ENCODE measurements at places on chromosomes 13 and 19. TPM values are rescaled to one million over a fixed set of nuclear protein-coding genes. Genes with fewer than 3 reads are reported as not detected.

DNA sequence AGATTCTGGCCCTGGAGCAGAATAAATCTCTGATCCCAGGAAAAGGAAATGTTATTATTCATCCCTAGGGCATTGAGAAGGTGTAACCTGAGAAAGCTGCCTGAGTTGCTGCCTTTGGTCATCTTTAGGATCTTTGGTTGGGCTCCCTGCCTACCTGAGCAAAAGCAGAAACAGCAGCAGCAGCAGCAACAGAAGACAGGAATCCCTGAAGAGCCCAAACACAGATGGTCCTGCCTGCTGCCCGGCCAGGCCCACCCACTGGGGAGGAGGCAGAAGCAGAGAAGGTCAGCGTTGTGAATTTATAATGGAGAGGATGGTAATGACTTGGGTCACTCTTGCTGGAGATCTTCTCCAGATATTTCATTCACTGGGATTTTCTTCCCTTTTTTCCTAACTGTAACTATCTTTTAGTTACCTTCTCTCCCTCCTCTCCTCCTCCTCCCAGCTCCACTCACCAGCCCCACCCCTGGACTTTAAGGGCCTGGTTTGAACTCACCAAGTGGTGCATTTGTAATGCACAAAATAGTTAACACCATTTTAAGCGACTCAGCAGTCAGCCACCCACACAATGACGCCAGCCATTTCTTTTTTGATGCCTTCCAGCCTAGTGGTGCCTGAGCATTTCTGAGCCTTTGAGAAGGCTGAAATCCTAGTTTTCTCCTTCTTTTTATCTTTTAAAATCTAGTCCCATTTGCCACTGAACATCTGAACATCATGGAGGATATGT lies 91.7 kb downstream of the HSPH1 start:
- no peak for DNase-seq

The RGL3 gene
- 19.0 TPM for total RNA-seq

DNA sequence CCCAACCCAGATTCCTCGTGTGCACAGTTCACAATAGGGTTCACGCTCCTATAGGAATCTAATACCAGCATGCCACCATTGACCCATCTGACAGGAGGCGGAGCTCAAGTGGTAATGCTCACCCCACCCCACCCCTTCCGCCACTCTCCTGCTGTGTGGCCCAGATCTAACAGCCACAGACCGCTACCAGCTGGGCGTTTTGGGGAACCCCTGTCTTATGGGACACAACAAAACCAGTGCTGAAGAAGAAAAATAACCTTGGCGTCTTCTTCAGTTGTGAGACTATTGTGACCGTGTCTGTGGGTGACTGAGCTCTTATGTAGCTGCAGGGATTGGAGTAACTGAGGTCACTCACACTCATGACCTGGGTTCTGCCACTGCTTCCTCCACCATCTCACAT lies 5.2 kb upstream of the OR10H1 start:
- no peak for DNase-seq

DNA sequence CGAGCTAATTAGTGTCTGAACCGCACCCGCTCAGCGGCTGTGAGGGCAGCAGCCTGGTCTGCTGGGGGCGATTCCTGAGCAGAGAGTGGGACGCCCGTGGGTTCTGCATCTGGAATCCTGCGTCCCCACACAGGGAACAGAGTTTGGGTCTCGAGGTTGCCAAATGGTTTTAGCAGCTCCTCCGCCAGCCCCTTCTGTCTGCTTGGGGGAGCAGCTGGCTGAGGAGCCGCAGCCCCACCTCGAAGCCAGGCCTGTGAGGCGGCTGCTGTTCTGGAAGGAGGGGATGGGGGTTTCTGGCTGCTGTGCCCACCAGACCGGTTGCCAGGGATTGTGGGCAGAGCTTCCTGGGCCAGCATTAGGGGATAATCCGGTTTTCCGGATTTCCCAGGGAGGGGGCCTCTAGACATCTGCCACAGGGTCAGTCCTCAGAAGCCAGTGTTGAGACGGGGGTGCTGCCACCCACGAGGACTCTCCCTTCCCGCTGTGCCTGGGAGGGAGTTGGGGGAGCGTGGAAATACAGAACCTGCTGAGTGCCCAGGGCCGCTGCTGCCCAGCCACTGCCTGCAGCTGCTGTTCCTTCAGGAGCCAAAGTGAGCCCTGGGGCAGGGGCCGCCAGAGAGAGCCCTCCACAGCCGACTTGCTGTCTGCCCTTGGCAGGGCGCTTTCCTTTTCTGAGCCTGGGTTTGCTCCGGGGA lies 2.0 kb downstream of the CDC34 start:
- DNase-seq, result no peak

DNA sequence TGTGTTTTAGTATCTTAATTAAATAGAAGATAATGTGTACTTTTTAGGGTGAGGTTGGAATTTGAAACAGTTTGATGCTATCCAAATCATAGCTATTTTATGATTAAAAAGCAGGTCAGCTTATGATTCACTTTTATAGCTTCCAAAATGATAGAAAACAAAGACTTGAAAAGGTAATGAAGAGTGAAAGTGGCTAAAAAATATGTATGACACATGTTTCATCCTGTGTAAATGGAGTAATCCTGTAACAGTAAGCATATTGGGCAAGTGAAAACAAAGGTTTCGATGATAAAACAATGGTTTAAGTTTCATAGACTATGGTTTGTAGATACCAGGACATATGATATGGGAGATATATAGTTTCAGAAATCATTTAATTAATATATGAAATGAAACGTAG lies 456.2 kb downstream of the PCDH20 start:
- no peak for DNase-seq

GRCh38 chr13:86581706-86582105 lies 782.5 kb upstream of the SLITRK6 start:
- DNase-seq, result no peak

DNA sequence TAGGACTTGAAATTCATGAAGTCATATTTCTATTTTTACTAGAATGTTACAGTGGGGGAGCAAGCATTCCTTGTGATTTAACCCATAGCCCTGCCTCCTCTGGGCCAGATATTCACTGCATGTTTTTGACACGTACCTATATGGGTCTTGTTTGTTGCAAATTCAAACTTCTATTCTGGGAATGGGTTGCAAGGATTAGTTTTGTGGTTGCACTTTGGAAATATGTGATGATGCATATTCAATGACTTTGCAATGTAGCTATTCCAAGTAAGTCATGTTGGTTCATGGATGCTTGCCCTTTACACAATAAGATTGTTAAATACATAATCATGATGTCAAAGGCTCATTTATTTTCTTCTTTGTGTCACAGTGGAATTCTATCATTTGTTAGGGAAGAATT lies 440.8 kb downstream of the TDRD3 start:
- DNase-seq, result no peak

- no peak for DNase-seq
These were observed 434.7 kb downstream of the DIAPH3 start for GRCh38 chr13:59728896-59729545.

- DNase-seq, result no peak
These were observed 236.5 kb downstream of the DCLK1 start for GRCh38 chr13:35894636-35895035.

DNA sequence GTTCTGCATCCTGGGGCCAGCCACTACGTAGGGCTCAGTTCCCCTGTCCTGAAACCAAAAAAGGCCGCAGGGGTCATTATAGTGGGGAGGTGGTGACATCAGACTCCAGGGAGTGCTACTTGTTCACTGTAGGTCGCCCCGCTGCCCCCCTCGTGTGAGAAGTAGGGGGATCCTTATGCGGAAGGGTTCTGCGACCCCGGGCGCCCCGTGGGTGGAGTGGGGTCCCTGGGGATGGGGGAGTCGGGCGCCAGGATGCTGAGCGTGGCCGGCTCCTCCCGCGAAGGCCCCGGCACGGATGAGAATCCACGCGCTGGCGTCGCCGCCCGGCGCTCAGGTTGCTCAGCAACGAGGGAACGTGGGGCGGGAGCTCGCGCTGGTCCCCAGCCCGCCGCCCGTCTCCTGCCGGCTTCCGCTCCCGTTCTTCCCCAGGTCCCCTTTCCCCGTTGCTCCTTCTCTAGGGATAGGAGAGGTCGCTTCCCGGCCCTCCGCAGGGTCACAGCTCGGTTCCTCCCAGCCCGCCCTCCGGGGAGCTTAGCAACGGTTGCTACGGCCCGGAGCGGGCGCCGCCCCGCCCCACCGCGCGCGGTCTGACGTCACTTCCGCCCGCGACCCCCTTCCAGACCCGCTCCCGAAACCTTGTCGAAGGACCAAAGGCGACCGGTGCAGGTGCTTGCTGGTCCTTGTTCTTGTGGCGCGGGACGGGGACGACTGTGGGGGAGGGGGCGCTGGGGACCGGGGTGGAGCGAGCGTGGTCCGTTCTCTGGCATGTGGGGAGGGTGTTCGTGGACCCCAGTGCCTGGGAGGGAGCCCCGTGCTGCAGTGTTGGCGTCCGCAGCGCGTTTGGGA lies at the start of gene NAT14:
TSS of gene NAT14 (plus strand) at position 596 of the 846 bp plus-strand sequence. CDS start 521 bp downstream, outside the sequence.
- DNase-seq, result no peak

The EDDM13 gene
- total RNA-seq, result not detected

The SLC25A41 gene
- not detected for total RNA-seq

DNA sequence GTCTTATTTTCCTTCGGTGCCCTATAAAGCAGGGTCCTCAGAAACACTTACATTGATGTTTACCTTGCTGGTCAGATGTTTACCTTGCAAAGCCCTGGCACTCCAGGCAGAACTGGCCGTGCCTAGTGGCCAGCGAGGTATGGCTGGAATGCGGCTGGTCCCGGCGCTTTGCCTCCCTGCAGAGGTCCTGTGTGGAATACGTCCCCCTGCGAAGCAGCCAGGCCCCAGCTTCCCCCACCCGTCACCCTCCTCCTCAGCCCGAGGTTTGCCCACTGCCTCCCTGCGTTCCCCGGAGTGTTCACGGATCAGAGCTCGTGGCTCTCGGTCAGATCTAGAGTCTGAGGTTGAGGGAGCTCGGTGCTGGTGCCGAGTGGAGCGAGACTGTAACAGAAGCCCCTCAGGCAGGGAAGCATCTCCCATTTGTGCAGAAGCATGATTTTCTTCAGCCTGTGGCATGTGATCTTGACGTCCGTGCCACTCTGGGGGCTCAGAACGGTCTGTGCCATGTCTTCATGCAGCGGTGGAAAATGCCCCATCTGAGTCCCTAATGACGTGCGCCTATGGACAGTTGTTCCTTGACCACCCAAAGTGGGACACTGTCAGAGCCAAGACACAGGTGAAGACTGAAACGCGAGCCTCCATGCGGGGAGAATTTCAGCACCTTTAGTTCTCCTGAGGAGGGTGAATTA lies 54.8 kb upstream of the SOX1 start:
- DNase-seq, result no peak

GRCh38 chr13:52010890-52011631 lies at the start of gene ATP7B:
Gene ATP7B (minus strand): TSS chr13:52011450. CDS start chr13:52011337, 113 bp downstream.
- no peak for DNase-seq

DNA sequence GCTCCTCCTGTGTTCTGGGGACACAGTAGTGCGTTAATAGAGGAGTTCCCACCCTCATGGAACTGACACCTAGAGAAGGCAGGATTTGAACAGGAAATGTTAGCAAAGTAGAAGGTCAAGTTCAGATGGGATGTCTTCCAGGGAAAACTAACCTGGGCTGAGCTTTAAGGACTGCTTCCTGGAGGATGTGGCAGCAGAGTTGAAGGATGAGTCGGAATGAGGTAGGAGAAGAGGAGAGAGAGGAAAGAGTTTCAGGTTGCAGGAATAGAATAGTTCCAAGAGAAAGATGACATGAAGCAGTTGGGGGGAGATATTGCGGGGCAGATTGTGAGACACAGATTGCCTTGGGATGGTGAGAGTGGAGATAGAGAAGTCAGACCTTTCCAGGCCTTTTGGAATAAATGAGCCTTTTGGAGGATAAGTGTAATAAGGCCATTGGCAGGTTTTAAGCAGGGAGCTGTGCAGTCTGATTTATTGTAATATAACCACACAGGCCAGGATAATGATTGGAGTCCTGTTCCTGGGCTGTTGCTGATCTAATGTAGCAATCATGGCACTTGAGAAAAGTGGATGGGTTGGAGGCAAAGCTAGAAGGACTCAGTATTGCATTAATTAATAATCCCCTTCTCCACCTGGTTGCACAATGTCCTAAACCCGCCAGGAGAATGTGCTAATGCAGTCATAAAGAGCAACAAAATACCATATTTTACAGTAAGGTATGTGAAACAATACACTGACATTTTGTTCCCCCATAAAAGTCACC lies 205.4 kb downstream of the SHISA2 start:
- DNase-seq, result no peak

GRCh38 chr13:85586422-85586831 lies 212.8 kb downstream of the SLITRK6 start:
- DNase-seq, result no peak

The ANKRD24 gene
- total RNA-seq, result not detected

DNA sequence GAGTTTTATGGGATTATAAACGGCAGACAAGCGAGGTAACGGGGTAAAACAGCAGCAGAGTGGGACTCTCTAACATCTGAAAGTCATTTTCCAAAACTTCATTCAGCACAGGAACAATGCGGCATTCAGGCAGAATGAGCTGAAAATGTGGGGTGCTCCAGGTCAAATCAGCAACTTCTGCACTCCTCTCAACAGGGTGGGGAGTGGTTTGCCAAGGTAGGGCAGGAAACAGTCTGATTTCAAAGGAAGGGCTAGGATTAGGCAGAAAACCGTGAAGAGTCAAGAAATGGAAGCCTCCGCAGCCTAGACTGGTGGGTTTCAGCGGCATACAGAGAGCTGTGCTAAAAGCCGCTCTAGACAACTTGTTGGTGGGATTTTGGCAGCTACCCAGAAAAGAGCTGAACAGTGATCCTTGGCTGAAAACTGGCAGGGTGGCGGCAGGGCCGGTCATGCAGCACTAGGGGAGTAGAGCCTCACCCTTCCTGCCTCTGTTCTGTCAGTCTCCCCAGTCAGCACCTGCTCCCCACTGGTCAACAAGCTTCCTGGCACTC lies 154.2 kb upstream of the KLF12 start:
- no peak for DNase-seq

- no peak for DNase-seq
These were observed 37.7 kb downstream of the ATP11A start for GRCh38 chr13:112727581-112727980.

Data from epithelial cell of proximal tubule (primary cell).